ENCODE measurements at places on chromosomes 1 and 21.

- no peaks in the 10 kb centered on the region for H3K4me1 ChIP-seq
- H3K27ac ChIP-seq: no peak overlapping the region
- peaks cover 21% of the 10 kb centered on the region for H3K27me3 ChIP-seq
- H3K36me3 ChIP-seq: no peaks in the 10 kb centered on the region
Observed at GRCh38 chr1:229896306-229896705, 170.7 kb upstream of the GALNT2 start.

- peaks cover 53% of the 10 kb centered on the region for H3K36me3 ChIP-seq
- H3K4me1 ChIP-seq: no peaks in the 10 kb centered on the region
- DNase-seq: no peak
- no peak overlapping the region for H3K27ac ChIP-seq
- no peaks in the 10 kb centered on the region for H3K27me3 ChIP-seq
Observed at GRCh38 chr1:205172729-205173366, 38.7 kb downstream of the DSTYK start.

- no peak for DNase-seq
- H3K36me3 ChIP-seq: no peaks in the 10 kb centered on the region
- no peak overlapping the region for H3K27ac ChIP-seq
- peaks cover 20% of the 10 kb centered on the region for H3K27me3 ChIP-seq
- no peaks in the 10 kb centered on the region for H3K4me1 ChIP-seq
Observed at GRCh38 chr1:37410815-37411214, 63.6 kb upstream of the ZC3H12A start.

DNA sequence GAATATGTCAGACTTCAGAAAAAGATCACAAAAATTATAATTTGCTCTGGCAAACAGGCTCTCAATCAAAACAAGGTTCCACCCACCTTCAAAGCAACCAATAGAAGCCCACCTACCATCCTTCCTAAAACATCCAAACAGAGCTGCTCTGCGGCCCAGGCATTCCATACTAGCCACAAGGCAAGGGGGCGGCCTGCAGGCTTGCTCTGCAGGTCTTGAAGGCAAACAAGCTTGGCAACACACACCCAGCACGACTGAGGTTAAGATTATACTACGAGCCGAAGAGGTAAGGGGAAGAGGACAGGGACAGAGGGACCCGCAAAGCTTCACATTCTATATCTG, 207.3 kb downstream of the SLC45A1 start:
- H3K27ac ChIP-seq: no peak overlapping the region
- no peak for DNase-seq
- peaks cover 22% of the 10 kb centered on the region for H3K36me3 ChIP-seq
- H3K4me3 ChIP-seq: no peak overlapping the region
- peaks cover 31% of the 10 kb centered on the region for H3K4me1 ChIP-seq
- H3K27me3 ChIP-seq: no peaks in the 10 kb centered on the region

GRCh38 chr1:71399594-71399993, 318.8 kb upstream of the ZRANB2 start:
- no peak for DNase-seq
- H3K36me3 ChIP-seq: no peaks in the 10 kb centered on the region
- no peaks in the 10 kb centered on the region for H3K4me1 ChIP-seq
- H3K4me3 ChIP-seq: no peak overlapping the region

DNA sequence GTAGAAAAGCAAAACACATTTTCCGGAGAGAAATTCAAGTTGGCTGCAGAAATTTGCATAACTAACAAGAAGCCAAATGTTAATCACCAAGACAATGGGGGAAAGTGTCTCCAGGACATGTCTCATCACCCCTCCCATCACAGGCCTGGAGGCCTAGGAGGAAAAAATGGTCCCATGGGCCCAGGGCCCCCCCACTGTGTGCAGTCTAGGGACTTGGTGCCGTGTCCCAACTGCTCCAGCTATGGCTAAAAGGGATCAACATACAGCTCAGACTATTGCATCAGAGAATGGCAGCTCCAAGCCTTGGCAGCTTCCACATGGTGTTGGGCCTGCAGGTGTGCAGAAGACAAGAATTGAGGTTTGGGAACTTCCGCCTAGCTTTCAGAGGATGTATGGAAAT, 138.2 kb downstream of the USH2A start:
- H3K36me3 ChIP-seq: no peaks in the 10 kb centered on the region
- H3K4me1 ChIP-seq: no peaks in the 10 kb centered on the region
- DNase-seq: no peak
- no peak overlapping the region for H3K4me3 ChIP-seq
- H3K27me3 ChIP-seq: no peaks in the 10 kb centered on the region

DNA sequence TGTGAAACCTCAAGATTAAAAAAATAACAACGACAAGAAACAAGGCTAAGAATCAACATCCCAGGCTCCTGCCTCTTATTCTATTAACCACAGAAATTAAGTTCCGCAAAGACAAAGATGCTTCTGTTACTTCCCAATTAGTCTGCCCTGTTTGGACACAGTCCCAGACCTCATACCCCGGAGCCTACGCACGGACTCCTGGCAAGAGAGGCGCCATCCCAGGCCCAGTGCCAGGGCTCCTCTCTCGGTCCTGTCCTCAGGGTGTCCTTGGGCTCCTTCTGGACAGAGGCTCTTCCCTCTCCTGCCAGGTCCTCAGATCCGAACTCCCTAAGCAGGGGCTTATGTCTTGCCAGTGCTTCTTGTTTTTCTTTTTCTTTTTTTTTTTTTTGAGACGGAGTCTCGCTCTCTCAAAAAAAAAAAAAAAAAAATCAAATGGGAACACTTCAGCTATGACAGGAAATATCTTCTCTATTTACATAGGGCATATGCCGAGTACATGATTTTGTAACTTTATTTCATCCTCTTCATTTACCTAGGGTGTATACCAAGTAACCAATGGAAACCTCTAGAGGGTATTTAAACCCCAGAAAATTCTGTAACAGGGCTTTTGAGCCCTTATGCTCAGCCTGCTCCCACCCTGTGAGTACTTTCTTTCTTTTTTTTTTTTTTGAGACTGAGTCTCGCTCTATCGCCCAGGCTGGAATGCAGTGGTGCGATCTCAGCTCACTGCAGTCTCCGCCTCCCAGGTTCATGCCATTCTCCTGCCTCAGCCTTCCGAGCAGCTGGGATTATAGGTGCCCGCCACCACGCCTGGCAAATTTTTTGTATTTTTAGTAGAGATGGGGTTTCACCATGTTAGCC, 11.7 kb upstream of the ENO1 start:
- H3K27me3 ChIP-seq: no peaks in the 10 kb centered on the region
- no peak overlapping the region for H3K4me3 ChIP-seq
- no peaks in the 10 kb centered on the region for H3K36me3 ChIP-seq
- H3K27ac ChIP-seq: no peak overlapping the region
- DNase-seq: no peak

DNA sequence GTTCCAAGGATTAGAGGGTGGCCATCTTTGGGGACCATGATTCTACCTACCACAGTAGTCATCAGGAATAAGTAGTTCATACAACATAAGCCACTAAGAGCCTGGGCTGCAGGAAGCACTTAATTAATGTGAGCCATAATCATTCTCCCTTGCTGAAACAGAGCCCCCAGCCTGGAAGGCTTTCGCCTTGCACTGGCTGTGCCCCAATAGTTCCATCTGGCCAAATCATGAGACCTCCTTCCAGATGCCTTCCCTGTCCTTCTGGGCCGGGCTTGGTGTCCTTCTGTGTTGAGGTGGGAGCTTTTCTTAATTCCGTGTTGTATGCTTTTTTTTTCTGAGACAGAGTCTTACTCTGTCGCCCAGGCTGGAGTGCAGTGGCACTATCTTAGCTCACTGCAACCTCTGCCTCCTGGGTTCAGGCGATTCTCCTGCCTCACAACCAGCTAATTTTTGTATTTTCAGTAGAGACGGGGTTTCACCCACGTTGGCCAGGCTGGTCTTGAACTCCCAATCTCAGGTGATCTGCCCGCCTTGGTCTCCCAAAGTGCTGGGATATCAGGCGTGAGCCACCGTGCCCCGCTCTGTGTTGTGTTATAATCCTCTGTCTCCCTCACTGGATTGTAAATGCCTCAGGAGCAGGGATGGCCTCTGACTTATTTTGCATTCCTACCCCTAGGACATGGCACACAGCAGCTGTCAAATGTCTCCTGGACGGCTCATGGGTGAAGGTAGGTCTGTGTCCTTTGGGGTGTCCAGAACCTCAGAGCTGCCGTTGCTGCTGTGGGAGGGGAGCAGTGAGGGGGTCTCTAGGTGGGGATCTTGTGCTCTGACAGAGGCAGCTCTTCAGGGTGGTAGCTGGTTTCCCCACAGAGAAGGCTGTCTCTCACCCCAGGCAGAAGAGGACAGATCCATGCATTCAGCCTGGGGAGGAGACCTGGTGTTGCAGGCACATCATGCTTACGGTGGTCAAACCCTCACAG, 10.1 kb downstream of the GNG4 start:
- H3K36me3 ChIP-seq: no peaks in the 10 kb centered on the region
- peaks cover 13% of the 10 kb centered on the region for H3K4me1 ChIP-seq
- peaks cover 36% of the 10 kb centered on the region for H3K27me3 ChIP-seq

DNA sequence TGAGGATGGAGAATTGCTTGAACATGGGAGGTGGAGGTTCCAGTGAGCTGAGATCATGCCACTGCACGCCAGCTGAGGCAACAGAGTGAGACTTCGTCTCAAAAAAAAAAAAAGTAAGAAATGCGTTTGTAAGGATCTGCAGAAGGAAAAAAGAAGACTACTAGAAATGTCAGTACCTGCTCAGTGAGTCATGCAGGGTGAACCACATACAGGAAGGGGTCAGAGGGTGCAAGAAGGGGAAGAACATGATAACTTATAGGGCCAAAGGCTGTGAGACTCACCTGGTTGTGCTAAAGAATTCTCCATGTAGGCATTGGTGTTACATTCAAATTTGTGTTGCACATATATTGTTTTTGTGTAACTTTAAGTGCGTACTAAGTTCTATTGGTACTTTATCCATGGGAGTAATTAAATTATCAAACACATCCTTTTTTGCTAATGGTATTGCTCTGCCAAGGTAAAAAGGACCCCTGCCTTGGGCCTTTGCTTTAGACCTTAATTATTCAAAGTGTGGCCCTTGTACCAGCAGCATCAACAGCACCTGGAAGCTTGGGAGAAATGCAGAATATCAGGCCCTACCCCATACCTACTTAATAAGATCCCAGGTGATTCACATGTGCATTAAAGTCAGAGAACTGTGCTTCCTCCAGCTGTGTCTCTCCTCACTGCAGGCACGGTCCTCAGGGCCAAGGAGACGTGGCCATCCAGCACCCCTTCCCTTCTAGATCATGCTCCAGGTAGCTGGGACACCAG, 96.4 kb upstream of the PPP2R5A start:
- no peak overlapping the region for H3K4me3 ChIP-seq
- H3K27me3 ChIP-seq: no peaks in the 10 kb centered on the region
- no peaks in the 10 kb centered on the region for H3K36me3 ChIP-seq
- peaks cover 27% of the 10 kb centered on the region for H3K4me1 ChIP-seq
- no peak for DNase-seq
- H3K27ac ChIP-seq: no peak overlapping the region

- H3K4me3 ChIP-seq: no peak overlapping the region
- H3K36me3 ChIP-seq: no peaks in the 10 kb centered on the region
- no peak overlapping the region for H3K27ac ChIP-seq
- no peak for DNase-seq
- peaks cover 5% of the 10 kb centered on the region for H3K27me3 ChIP-seq
Observed at GRCh38 chr1:177825276-177825901, 144.5 kb downstream of the SEC16B start.

GRCh38 chr21:16193496-16194094, 463.8 kb downstream of the USP25 start:
- H3K4me3 ChIP-seq: no peak overlapping the region
- H3K4me1 ChIP-seq: peaks cover 12% of the 10 kb centered on the region
- H3K27me3 ChIP-seq: no peaks in the 10 kb centered on the region
- no peak overlapping the region for H3K27ac ChIP-seq
- H3K36me3 ChIP-seq: no peaks in the 10 kb centered on the region
- no peak for DNase-seq

- H3K27ac ChIP-seq: no peak overlapping the region
- no peaks in the 10 kb centered on the region for H3K27me3 ChIP-seq
- DNase-seq: no peak
- H3K4me1 ChIP-seq: no peaks in the 10 kb centered on the region
- H3K36me3 ChIP-seq: peaks cover 87% of the 10 kb centered on the region
Observed at GRCh38 chr21:42846221-42846620, 33.1 kb downstream of the WDR4 start.

GRCh38 chr1:65493802-65494201, 73.3 kb downstream of the LEPR start:
- no peak for DNase-seq
- no peak overlapping the region for H3K4me3 ChIP-seq
- H3K27me3 ChIP-seq: peaks cover 4% of the 10 kb centered on the region
- H3K27ac ChIP-seq: no peak overlapping the region

Measured in activated B cell treated with CpG ODN at 0.5 μM for 24 hours (primary cell).